DMS79 (cell line): ENCODE measurements at places on chromosomes 4 and X.

- DNase-seq: no peak
Measured at GRCh38 chr4:34972189-34972588, 1272.1 kb downstream of the ARAP2 start.

DNA sequence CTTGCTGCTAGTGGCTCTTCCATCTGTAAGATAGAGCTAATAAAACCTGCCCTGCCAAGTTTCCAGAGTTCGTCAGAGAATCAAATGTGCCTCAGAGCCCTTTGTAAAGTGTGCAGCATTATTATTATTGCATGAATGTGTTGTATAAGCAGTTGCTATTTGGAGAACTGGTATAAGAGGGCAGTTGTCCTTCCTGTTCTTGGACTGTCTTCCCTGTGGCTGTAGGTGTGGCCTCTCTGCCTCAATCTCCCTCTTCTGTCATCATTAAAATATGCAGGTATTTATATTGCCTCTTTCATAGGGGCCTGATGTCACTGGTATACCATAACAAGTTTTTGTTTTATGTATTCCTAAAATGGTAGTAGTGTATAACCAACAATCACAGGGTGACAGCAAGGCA is 3.8 kb downstream of the MTM1 start:
- no peak for DNase-seq

GRCh38 chrX:149837639-149838038 is 43.3 kb upstream of the MAGEA8 start:
- DNase-seq: no peak

- no peak for DNase-seq
Measured at GRCh38 chr4:1031346-1031745, 19.9 kb downstream of the FGFRL1 start.

DNA sequence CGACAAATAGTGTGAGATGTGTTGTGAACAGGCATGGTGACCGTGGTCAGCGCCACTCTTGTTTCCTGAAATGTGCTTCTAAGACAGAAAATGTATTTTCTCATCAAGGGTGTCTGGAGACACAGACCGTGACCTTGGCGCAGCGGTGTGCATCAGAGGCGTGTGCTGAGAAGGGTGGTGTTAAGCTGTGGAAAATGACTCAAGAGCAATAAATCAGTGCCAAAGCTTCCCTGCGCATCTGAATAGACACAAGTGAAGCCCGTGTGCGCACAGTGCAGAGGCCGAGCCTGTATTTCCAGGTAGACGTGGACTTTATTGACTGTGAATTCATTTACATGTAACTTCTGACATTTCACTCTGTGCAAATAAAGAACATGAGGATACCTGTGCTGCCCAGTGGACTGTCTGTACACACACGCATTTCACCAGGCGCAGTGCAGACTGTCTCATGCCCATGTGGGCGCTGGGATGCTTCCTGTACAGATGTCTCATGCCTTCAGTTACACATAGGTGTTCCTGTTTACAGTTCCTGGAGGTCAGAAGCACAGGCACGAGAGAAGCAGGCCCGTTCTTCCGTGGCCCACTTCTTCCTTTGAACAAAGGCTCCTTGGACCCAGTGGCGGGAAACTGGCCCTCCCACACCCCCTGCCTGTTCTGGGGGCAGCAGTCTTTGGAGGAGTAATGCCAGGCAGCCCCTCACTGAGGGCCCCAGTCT is 31.9 kb downstream of the NSG1 start:
- DNase-seq: no peak

DNA sequence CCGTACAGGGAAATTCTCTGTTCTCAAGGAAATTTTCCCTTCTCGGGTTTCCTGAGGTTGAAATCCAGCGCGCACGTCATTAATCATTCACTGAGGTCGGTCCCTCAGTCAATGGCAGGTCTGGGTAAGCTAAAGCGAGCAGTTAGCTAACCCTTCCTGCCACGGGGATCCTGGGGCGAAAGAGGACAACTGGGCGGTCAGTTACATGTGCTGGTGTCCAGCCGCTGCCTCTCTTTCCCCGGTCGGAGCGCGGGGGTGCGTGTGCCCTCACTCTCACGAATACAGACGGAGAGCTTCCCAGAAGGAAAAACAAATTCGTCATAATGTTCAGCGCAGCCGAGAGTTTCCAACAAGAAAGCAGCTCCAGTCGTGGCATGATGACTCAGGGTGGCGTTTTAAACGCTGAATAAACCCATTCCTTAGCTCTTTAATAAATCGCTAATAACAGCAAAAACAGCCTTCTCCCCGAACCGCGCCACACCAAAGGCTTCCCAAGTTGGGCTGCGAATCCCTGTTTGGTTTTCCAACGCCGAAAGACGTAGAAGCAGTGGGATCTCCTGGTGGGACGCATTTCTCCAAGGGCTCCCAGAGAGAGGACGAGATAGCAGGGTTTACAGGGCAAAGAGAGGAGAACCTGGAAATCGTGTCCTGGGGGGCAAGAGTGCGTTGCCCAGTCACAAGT is 752 bp upstream of the FGF5 start:
- DNase-seq: no peak
